Aortic smooth muscle cell (primary cell): ENCODE measurements at places on chromosomes 7 and 10. TPM values are rescaled to one million over a fixed set of nuclear protein-coding genes. Genes with fewer than 3 reads are reported as not detected.

Gene LEP
- total RNA-seq = not detected in 2 replicates

Gene DOCK4
- total RNA-seq = 46.6 and 55.2 TPM in 2 replicates

Gene TMEM140
- total RNA-seq = 18.8 and 25.4 TPM in 2 replicates

Gene SLC16A9
- 4.9 and 5.0 TPM in 2 replicates for total RNA-seq

Gene MKI67
- total RNA-seq = 12.4 and 15.7 TPM in 2 replicates

Gene SPDYE2B
- total RNA-seq = not detected in 2 replicates

Gene PCLO
- total RNA-seq = under 0.01 TPM in 2 replicates

Gene HOXA10
- under 0.01 TPM in 2 replicates for total RNA-seq

Gene FEZF1
- total RNA-seq = not detected in 2 replicates

Gene VPS50
- 32.4 and 32.5 TPM in 2 replicates for total RNA-seq

Gene RHOBTB1
- total RNA-seq = 9.4 and 13.8 TPM in 2 replicates

Gene TCAF2
- 1.1 and 1.7 TPM in 2 replicates for total RNA-seq

Gene LRRC18
- total RNA-seq = not detected in 2 replicates

Gene HIPK2
- total RNA-seq = 8.6 and 12.1 TPM in 2 replicates

Gene TAS2R3
- 0.92 and 1.5 TPM in 2 replicates for total RNA-seq

Gene HABP2
- total RNA-seq = not detected in 2 replicates

Gene UBE2D1
- total RNA-seq = 6.9 and 9.3 TPM in 2 replicates

Gene RARRES2
- total RNA-seq = not detected in 2 replicates

Gene PNLIPRP1
- not detected in 2 replicates for total RNA-seq

Gene SYT15
- under 0.01 and 0.06 TPM in 2 replicates for total RNA-seq

Gene C7orf57
- total RNA-seq = under 0.01 TPM in 1 of 2 replicates, not detected in the other

Gene PAX4
- total RNA-seq = not detected in 2 replicates

Gene SPAG6
- total RNA-seq = 0.06 TPM in 1 of 2 replicates, not detected in the other

Gene AGBL3
- total RNA-seq = 1.6 and 1.7 TPM in 2 replicates

Gene SYT15B
- total RNA-seq = not detected in 2 replicates

Gene MMD2
- not detected in 2 replicates for total RNA-seq

Gene UNCX
- total RNA-seq = not detected in 2 replicates

Gene MCU
- total RNA-seq = 27.1 and 36.9 TPM in 2 replicates

Gene TACR2
- total RNA-seq = 0.19 and 0.40 TPM in 2 replicates

Gene NOLC1
- 22.1 and 38.3 TPM in 2 replicates for total RNA-seq

Gene ICA1
- total RNA-seq = 1.7 and 2.2 TPM in 2 replicates

Gene IFIT5
- 23.1 and 23.5 TPM in 2 replicates for total RNA-seq

Gene SNX10
- total RNA-seq = 0.13 TPM in 1 of 2 replicates, not detected in the other

Gene IFIT1B
- 0.06 TPM in 1 of 2 replicates, not detected in the other for total RNA-seq

Gene POLR2J2
- total RNA-seq = 4.7 and 5.9 TPM in 2 replicates

Gene NEUROD6
- total RNA-seq = not detected in 2 replicates

Gene IFIT2
- total RNA-seq = 6.3 and 10.6 TPM in 2 replicates

Gene ELAPOR2
- total RNA-seq = 3.3 and 7.8 TPM in 2 replicates

Gene FHIP2A
- total RNA-seq = 26.8 and 33.8 TPM in 2 replicates

Gene CPA2
- not detected in 2 replicates for total RNA-seq

Gene TMEM213
- total RNA-seq = not detected in 2 replicates

Gene ERV3-1
- total RNA-seq = 6.9 and 9.1 TPM in 2 replicates

Gene CNNM1
- total RNA-seq = under 0.01 TPM in 1 of 2 replicates, not detected in the other

Gene NUB1
- total RNA-seq = 52.6 and 54.7 TPM in 2 replicates

Gene FFAR4
- total RNA-seq = not detected in 2 replicates

Gene AGR2
- not detected in 2 replicates for total RNA-seq

Gene POLR1F
- total RNA-seq = 13.1 and 14.5 TPM in 2 replicates

Gene ASZ1
- total RNA-seq = not detected in 2 replicates

Gene CACNB2
- 0.26 and 0.31 TPM in 2 replicates for total RNA-seq

Gene TASOR2
- total RNA-seq = 54.6 and 64.7 TPM in 2 replicates

Gene TDRD1
- 0.92 and 1.9 TPM in 2 replicates for total RNA-seq

Gene TAS2R4
- total RNA-seq = 0.99 and 1.2 TPM in 2 replicates

Gene ADK
- 47.4 and 50.6 TPM in 2 replicates for total RNA-seq

Gene PAPOLB
- total RNA-seq = 0.13 and 0.19 TPM in 2 replicates

Gene C7orf33
- total RNA-seq = not detected in 2 replicates

Gene ZNF488
- total RNA-seq = under 0.01 TPM in 1 of 2 replicates, not detected in the other
